ENCODE measurements at places on chromosomes 16 and 17.
A peak's percentile ranks its signal among the peaks of the same experiment; 100 is the strongest.

DNA sequence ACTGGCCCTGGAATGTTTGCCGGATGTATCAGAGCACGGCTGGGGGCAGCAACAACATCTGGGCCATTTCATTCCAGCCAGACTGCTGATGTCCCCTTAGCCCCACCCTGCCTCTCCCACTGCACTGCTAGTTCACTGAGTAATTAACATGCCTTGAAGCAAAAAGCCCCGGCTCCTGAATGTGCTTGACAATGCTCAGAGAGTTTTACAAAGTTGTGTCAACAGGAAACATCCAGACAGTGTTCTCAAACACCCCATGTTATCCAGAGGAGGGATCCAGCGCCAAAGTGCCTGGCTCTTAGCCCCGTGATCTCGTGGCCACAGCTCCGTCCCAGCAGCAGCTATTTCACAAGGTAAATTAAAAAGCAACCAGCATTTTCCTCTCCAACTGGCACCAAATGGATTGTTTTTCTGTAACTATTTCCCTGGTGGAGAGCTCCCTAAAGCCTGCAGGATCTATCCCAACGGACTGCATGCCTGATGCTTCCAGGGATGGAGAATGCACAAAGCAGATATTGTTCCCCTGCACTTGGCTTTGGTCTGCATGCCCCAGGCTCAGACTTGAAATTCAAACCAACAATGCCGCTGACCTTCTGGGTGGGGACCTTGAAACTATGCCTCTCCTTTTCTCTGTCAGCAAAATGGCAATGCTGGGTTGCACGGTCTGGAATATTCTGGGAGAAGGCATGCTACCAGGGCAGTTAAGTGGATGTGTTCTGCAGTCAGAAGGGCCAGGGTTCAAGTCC is 115.6 kb upstream of the CDH5 start:
- DNase-seq = no peak

- DNase-seq = no peak
These were observed 126.1 kb upstream of the FOXF1 start for GRCh38 chr16:86384263-86384649.

DNA sequence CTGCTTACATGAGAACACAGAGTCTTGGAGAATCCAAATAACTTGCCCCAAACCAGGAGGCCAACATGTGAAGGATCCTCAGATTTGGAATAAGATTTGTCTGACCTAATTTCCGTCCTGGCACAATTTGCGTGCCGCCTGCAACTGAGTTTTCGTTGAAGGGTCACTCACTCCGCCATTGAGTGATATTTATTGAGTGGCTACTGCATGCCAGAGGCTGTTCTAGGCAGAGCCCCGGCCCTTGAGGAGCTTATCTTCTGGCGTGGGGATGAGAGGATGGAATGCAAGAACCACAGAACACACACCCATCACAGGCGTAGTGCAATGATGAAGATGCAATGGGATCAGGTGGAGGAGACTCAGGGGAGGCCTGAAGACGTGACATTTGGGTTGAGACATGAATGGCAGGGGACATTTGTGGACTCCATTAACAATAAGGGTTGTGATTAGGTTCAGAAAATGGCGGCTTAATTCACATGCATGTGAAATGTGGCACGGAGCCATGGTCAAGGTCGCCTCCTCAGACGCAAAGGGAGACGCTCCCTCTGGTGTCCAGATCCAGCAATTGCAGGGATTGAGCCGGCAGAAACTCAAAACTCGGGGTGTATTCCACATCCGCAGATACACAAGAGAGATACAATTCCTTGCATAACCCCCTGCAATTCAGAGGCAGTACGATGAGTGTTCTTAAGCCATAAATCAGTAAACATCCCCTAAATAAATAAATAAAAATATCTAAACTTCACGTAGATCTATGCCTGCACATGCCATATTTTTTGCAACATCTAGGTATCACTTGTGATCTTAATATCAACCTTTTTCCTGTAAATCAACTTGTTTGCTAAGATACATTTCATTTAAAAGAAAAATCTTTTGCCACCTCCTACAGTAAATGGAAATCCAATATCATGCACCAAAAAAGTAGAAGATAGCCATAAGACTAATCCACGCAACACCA is 57.9 kb upstream of the CACNG4 start:
- peak; percentile 55 for DNase-seq

DNA sequence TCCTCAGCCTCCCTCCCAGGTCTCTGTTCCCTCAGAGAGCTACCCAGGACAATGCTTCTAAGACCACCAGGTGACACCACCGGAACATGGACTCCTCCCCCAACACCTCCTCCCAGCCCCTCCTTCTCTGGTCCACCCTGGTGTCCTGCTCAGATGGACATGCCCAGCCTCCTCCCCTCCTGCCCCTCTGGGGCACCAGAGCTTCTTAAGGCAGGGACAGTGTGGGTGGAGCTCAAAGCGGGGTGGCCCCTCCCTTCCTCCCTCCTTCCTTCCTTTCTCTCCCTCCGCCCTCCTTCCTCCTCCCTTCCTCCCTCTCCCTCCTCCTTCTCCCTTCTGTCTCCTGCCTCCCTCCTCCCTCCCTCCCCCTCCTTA is 22.7 kb downstream of the TRPV3 start:
- DNase-seq = no peak

DNA sequence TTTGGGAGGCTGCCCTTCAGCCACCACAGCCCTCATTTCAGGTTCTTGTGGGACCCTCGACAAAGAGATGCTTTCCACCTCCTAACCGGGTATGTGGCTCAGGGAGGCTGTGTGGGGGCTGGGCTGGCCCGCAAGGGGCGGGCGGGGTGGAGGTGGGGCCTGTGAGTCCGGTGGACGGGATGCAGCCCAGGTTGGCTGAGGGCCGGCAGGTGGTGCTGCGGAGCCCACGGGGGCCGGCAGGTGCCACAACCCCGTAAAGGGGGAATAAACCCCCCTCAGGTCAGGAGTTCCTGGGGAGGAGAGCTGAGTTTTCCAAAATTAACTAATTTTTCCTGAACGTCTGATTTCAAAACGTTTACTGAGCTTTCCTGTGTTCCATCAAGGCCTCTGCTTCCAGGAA is 4.9 kb upstream of the CIAO3 start:
- no peak for DNase-seq

- DNase-seq = no peak
These were observed 6.5 kb upstream of the CCL1 start for GRCh38 chr17:34369571-34369970.

DNA sequence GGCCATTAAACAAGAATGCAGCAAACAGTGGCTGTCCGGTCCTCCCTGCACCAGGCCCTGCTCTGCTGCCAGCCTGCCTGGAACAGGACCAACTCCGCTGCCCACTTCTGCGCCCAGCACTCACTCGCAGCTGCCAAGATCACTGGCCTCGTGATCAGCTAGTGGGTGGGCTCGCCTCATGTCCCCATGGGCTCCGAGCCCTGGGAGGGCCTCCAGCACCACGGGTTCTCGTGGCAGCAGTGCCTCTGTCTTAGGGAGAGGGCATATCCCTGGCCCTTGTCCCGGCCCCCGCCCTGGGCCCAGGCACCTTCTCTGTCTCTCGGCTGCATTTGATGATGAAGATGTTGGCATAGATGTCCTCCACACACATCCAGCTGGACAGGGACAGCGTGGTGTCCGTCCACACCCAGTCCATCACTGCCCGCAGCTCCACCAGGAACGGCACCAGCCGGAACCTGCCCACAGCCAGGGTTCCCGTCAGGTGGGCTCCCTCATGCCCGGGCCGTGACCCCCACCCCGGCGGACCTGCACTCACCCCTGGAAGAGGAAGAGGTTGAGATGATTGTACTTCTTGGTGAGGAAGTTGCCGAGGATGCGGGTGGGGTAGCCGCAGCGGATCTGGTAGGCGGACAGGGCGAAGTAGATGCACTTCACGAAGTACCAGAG is 13.1 kb downstream of the CTU2 start:
- no peak for DNase-seq

- DNase-seq = no peak
These were observed 52.5 kb downstream of the BANP start for GRCh38 chr16:88003736-88004135.

DNA sequence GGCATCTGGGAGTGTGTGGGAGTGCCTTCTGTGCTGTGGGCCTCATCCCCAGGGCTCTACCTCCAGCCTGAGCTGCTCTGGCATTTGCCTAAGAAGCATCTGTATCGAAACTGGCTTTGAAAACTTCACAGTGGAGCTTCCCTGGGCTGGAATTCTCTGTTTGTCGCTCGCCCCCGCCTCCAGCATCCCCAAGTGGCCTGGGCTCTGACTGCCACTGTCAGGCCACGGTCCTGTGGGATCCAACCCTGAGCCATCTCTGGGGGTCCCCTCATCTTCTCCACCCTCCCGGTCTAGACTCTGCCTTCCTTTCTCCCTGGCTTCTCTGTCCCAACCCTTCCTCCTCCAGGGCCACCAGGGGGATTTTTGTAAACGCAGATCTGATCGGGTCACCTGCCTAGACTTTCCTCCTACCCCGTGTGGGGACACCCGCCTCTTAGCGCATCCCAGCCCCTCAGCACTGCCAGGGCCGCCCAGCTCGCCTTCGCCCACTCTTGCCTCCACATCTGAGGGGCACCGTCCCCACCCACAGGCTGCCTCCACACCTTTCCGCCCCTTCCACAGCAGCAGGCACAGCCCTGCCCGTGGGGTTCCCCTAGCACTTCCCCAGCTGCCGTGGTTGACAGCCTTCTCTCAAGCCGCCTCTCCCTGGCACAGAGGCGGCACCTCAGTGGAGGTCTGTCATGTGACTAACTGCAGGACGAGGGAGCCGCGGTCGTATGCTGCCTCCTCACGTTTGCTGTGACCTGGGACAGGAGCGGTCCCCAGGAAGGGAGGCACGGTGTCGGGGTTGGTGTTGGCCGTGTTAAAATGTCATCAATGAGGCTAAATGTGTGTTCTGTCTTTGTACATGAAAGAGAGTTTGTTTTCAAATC is 12.0 kb downstream of the TBC1D24 start:
- peak; percentile 71 for DNase-seq

DNA sequence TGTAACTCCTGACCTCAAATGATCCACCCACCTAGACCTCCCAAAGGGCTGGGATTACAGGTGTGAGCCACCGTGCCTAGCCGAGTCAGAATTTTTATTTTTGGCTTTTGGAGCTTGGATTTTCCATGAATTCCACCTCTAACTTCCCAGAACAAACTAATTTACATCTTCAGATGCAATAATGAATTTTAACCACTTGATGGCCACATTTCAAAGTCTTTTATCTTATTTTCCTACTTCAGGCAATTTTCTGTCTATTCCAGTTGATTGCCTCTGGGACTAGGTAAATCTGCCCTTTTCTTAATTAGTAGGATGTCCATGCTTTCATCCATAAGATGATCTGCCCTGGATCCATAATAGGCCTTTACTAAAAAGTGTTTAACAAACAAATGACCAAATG is 156.4 kb upstream of the ANKFN1 start:
- DNase-seq = no peak

GRCh38 chr16:70685061-70685937 is 554 bp downstream of the MTSS2 start:
- no peak for DNase-seq

GRCh38 chr16:56517206-56517605 is 2.6 kb downstream of the BBS2 start:
- DNase-seq = no peak

GRCh38 chr17:79741751-79742588 is 11.2 kb downstream of the ENPP7 start:
- DNase-seq = peak; percentile 57

GRCh38 chr17:9273428-9274391 is 252.4 kb downstream of the NTN1 start:
- DNase-seq = no peak

- no peak for DNase-seq
These were observed 18.8 kb upstream of the RBL2 start for GRCh38 chr16:53415504-53415903.

DNA sequence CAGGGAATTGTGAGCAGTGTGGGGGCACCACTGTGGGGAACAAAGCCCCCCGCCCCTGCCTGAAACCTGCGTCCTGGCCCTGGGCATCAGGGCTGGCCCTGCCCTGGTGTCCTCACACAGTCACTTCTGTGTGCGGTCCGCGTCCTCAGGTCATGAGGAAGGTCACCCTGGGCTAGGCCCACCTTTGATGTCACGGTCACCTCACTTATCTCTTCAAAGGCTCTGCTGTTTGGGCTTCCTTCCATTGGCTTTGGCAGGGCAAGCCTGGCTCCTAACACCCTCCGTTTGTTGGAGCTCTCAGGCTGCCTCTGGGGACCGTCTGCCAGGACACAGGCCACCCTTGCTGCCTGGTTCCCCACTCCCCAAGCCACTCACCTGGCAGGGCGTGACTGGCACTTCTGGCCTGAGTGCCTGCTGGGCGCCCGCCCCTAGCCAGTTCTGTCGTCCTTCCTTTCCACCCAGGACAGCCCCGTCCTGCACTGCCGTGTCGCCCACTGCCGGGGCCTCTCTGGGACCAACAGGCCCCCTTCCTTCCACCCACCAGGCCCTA is 8.8 kb downstream of the CENPX start:
- DNase-seq = no peak

GRCh38 chr17:47057830-47058229 is 78.8 kb upstream of the RPRML start:
- DNase-seq = no peak

GRCh38 chr16:11613381-11614303 is 26.9 kb upstream of the LITAF start:
- DNase-seq = no peak

GRCh38 chr16:61105544-61105943 is 930.7 kb downstream of the CDH8 start:
- no peak for DNase-seq

GRCh38 chr16:89843409-89844350 is 15.4 kb downstream of the SPIRE2 start:
- DNase-seq = no peak

GRCh38 chr17:79504181-79504605 is 106.7 kb downstream of the RBFOX3 start:
- DNase-seq = no peak

DNA sequence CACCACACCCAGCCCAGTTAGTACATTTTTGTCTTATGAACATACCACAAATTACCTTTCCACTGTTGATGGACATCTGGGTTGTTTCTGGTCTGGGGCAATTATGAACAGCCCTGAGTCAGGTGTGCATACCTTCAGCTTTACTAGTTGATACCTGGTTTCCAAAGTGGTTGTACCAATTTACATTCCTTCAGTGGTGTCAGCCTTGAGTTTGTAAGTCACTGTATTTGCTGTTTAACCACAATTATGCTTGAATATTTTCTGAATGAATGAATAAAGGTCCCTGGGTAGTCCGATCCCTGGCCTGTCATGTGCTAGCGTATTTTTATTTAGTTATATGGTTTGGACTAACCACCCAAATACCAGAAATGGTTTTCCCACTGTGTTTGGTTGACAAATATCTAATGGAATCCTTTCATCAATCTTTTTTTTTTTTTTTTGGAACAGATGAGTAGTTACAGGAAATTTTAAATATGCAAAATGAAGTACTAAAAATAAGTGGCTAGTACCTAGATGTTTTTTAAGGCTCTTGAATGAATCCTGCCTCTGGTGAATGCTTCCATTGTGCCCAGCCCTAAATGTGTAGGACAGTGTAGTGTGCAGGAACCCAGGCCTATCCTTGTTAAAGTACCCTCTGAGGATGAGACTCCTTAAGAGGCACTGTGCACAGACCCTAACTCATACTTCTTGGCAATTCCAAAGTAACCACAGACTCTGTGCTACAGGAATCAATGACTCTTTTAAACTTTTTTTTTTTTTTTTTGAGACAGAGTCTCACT is 3.7 kb downstream of the DUSP14 start:
- no peak for DNase-seq

Measured in T-cell (primary cell).